ENCODE measurements at places on chromosomes 11 and 22.
A peak's percentile ranks its signal among the peaks of the same experiment; 100 is the strongest.

- no peak for DNase-seq
Measured at GRCh38 chr11:48110509-48110766, 106.2 kb upstream of the OR4B1 start.

- DNase-seq, result no peak
Measured at GRCh38 chr11:128889657-128890213, 1.4 kb upstream of the KCNJ5 start.

DNA sequence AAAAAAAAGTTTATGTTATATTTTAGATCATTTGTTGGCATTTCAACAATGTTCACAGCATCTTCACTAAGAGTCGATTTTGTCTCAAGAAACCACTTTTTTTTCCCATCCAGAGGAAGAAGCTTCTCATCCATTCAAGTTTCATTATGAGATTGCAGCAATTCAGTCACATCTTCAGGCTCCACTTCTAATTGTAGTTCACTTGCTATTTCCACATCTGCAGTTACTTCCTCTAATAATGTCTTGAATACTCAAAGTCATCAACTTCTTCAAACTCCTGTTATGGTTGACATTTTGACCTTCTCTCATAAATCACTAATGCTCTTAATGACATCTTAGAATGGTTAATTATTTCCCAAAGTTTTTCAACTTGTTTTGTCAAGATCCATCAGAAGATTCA lies 61.3 kb upstream of the CHORDC1 start:
- DNase-seq, result no peak

GRCh38 chr11:115368616-115369015 lies 135.6 kb downstream of the CADM1 start:
- DNase-seq, result no peak

DNA sequence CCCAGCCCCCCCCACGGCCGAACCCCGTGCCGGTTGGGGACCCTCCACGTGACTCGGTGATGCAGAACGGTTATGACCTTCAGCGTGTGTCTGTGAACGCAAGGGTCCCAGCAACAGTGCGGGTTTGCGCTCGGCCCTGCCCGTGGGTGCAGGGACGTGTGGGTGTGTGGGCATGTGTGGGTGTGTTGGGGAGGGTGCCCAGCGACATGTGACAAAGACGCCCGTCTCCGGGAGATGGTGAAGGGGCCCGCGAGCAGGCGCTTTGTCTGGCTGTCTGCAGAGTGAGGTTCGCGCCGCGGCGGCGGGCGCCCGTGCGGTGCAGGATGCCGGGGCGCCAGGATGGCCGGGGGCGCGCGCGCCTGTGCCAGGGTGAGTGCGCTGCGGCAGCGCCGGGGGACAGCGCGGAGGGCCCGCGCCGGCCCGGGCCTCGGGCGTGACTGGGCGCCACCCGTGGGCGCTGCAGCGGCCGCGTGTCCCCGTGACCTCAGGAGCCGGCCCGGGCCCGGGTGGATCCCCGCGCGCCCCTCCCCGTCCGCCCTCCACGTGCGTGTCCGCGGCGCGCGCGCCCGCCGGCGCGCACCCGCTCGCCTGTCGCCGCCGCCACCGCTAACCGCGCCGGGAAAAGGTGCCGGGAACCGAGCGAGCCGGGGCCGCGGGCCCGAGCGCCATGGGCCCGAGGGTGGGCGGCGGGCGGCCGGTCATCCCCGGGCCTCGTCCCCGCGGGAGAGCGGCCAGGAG lies at the start of gene LRFN4:
Gene LRFN4 (plus strand): TSS at position 569 of the 738 bp plus-strand sequence. CDS start 681 bp downstream, outside the sequence.
- DNase-seq, result peak; percentile 48

- no peak for DNase-seq
Measured at GRCh38 chr11:61810671-61811175, 6.1 kb downstream of the FADS1 start.

DNA sequence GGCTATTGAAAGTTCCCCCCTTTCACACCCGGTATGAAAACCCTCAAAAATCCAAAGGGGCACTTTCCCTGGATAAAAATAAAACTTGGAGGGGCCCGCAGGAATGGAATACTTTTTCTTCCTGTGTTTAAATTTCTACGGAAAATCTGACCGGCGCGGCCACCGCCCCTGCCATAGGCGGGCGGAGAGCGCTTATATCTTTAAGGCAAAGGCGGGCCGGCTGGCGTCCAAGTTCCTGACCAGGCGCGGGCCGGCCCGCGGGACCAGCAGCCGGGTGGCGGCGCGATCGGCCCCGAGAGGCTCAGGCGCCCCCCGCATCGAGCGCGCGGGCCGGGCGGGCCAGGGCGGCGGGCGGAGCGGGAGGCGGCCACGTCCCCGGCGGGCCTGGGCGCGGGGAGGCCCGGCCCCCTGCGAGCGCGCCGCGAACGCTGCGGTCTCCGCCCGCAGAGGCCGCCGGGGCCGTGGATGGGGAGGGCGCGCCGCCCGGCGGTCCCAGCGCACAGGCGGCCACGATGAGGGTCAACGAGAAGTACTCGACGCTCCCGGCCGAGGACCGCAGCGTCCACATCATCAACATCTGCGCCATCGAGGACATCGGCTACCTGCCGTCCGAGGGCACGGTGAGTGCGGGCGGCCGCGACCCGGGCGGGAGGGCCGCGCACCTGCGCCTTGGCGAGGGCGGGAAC lies at the start of gene ANO1:
Gene ANO1 (plus strand): TSS at position 223 of the 686 bp plus-strand sequence. CDS start 290 bp downstream, at position 513.
- DNase-seq, result no peak

GRCh38 chr11:120547811-120548681 lies 36.5 kb downstream of the GRIK4 start:
- peak; percentile 69 for DNase-seq

DNA sequence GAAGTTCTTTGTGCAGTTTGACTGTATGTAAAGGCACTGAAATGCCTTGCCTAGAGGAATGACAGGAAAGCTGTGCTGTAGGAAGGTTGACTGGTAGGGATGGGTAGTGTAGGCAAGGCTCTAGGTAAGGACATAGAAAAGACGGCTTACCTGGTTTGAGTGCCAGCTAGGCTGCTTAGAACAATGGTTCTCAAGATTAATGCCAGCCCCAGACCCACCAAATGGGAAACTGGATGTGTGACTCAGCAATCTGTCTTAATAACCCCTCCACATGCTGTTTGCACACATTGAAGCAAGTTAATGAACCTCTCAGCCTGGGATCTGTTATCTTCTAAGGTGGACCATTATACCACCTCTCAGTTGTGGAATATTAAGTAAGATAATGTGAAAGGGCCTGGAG lies 3.7 kb downstream of the RPS3 start:
- no peak for DNase-seq

DNA sequence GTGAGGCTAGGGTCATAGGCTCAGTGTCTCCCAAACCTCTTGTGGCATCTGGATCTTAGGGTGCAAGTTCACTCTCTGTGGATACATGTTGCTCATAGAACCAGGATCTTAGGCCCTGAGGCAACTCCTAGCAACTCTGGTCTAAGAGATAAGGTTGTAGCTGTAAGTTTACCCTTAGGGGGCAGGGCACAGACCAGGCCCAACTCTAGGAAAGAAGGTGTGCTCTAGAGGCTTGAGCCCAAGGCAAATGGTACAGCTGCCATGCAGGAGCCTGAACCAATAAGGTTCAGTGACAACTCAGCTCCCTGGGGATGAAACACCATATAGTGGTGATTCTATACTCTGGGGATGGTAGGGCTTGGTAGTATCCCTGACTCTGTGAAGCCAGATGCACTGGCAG lies 17.8 kb downstream of the CALCB start:
- no peak for DNase-seq

DNA sequence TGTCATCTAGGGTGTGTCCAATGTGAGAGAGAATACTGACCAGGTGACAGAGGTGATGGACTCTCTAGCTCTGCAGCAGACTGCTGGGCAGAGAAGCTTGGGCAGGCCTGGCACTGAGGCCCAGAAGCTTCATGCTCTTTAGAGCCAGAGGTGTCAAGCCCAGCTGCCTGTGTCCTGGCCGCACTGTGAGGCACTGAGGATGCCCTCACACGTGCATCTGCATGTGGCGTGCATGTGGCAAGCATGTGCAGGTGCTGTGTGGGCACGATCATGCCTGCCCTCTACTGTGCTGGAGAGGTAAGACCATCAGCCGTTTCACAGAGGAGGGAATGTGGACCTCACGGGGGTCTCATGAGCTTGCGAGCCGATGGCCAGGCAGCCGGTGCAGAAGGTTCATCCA lies 15.8 kb upstream of the TXNRD2 start:
- no peak for DNase-seq
